ENCODE measurements at places on chromosomes 4 and X. TPM values are rescaled to one million over a fixed set of nuclear protein-coding genes. Genes with fewer than 3 reads are reported as not detected.

GRCh38 chr4:106266201-106266600 lies 49.8 kb downstream of the TBCK start:
- no peak overlapping the region for H3K27ac ChIP-seq
- H3K36me3 ChIP-seq = no peaks in the 10 kb centered on the region

GRCh38 chr4:81498046-81498445 lies 26.3 kb upstream of the RASGEF1B start:
- DNase-seq = no peak
- no peak overlapping the region for H3K27ac ChIP-seq
- peaks cover 2% of the 10 kb centered on the region for H3K4me1 ChIP-seq
- H3K36me3 ChIP-seq = no peaks in the 10 kb centered on the region
- H3K27me3 ChIP-seq = peaks cover 14% of the 10 kb centered on the region

DNA sequence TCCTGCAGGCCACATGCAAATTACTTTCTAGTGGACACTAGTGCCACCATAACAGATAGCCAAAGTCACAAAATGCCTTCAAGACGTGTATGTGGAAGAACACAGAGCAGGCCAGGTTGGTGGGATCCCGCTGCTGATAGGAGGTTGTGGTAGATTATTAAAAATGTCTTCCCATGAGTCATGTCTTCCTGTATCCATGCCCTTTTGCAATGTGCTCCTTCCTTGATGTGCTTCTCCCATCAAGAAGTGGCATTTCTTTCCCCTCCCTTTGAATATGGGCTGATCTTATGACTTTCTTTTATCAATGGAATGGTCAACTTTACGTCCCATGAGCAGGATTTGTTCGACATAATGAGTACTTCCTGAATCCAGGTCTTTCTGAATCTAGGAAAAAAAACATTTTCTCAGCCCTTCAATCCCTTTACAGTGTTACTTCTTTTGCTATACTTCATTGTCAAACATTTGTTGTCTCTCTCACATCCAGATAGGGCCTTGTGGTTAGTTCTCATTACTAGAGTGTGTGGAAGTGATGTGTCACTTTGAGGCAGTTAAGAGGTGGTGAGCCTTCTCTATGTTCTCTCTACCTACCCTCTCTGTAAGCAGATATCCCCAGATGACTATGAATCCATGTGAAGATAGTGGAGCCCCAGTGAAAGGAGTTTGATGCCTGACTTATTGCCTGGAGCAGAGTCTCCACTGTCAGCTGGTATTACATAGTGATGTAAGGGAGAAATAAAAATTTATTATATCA lies 519.2 kb upstream of the DIPK2B start:
- peaks cover 54% of the 10 kb centered on the region for H3K4me1 ChIP-seq
- no peaks in the 10 kb centered on the region for H3K27me3 ChIP-seq
- DNase-seq = no peak
- peak overlapping the region; percentile 100 for H3K27ac ChIP-seq

Gene ERCC6L
- 13.0 TPM for total RNA-seq

Data from PC-3 (cell line).